Upper lobe of left lung (tissue), 6 donors: ENCODE measurements at places on chromosomes 2 and 18.
A peak's percentile ranks its signal among the peaks of the same experiment; 100 is the strongest.

DNA sequence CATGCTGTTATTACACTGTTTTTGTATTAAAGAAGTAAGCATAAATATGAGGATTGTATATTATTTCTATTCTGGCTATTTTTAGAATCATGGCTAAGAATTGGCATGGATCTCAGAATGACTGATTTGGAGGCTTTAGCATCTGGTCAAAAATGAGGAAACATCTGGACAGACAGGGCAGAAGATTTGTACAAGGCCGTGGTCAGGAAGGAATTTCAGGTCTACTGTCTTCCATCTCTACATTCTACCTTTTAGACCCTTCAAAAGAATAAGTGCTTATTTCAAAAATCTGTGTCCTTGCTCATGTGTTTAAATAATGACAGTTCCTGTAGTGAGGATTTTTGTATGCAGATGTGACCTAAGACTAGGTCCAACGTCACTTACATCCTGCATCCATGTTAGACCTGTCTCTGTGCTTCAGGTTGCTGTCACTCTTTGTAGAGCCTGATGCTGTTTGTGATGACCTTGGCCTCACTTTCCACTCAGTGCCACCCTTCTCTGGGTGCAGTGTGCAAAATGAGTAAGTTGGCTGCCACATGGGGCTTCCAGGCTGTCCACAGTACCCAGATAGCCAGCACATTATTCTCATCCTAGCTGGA lies 54.7 kb upstream of the B3GNT2 start:
- peaks cover 7% of the 10 kb centered on the region for H3K4me1 ChIP-seq
- H3K27ac ChIP-seq = no peak overlapping the region
- H3K4me3 ChIP-seq = no peak overlapping the region
- DNase-seq = no peak
- no peaks in the 10 kb centered on the region for H3K36me3 ChIP-seq
- no peaks in the 10 kb centered on the region for H3K27me3 ChIP-seq

- peaks cover 13% of the 10 kb centered on the region for H3K4me1 ChIP-seq
- no peaks in the 10 kb centered on the region for H3K27me3 ChIP-seq
- no peak overlapping the region for H3K4me3 ChIP-seq
- H3K36me3 ChIP-seq = peaks cover 6% of the 10 kb centered on the region
Observed at GRCh38 chr18:76459687-76460350, 35.2 kb downstream of the ZNF516 start.

GRCh38 chr2:23445450-23445868 lies 60.5 kb downstream of the KLHL29 start:
- no peaks in the 10 kb centered on the region for H3K4me1 ChIP-seq
- no peak overlapping the region for H3K27ac ChIP-seq
- H3K27me3 ChIP-seq = no peaks in the 10 kb centered on the region
- H3K4me3 ChIP-seq = no peak overlapping the region
- H3K36me3 ChIP-seq = no peaks in the 10 kb centered on the region
- DNase-seq = no peak

GRCh38 chr2:65096948-65097347 lies 33.0 kb downstream of the RAB1A start:
- no peaks in the 10 kb centered on the region for H3K27me3 ChIP-seq
- no peak overlapping the region for H3K27ac ChIP-seq
- DNase-seq = no peak
- no peak overlapping the region for H3K4me3 ChIP-seq

- no peaks in the 10 kb centered on the region for H3K4me1 ChIP-seq
- no peaks in the 10 kb centered on the region for H3K36me3 ChIP-seq
- DNase-seq = peak; percentile 10
- no peak overlapping the region for H3K27ac ChIP-seq
- H3K4me3 ChIP-seq = no peak overlapping the region
Observed at GRCh38 chr18:56929886-56930285, 217.0 kb upstream of the BOD1L2 start.

GRCh38 chr2:156329927-156330726 lies 2.4 kb downstream of the NR4A2 start:
- no peak overlapping the region for H3K4me3 ChIP-seq
- H3K27me3 ChIP-seq = no peaks in the 10 kb centered on the region
- H3K36me3 ChIP-seq = peaks cover 25% of the 10 kb centered on the region
- H3K27ac ChIP-seq = no peak overlapping the region
- peaks cover 6% of the 10 kb centered on the region for H3K4me1 ChIP-seq

DNA sequence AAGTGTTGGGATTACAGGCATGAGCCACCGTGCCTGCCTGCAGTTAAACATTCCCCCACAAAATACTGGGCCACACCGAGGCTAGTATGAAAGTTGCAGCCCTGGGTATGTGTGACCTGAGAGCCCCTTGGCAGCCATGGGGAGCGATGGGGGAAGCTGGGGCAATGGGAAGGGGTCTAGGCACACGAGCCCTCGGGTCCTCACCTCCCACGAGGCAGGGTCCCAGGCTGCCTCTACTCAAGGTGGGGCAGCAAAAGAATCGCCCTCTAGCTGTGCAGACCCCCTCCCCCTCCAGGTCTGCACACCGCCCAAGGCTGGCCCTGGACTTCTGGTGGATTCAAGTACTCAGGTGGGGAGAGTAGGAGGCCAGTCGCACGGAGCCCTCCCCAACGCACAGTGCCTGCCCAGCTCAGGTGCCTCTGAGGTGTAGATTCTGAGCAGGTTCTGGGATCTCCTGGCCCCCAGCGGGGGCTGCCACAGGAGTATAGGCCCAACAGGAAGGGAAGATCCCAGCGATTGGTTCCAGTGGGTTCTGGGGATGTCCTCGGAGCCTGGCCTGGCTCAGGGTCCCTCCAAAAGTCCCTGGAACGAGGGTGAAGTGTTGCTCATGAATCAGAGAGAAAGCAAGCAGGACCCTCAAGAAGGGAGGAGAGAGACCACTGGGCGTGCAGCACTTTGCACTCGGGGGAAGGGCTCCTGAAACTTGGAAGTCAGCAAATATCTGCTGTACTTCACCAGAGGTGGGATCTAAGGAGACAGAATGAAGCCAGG lies 2.6 kb downstream of the GPR35 start:
- no peaks in the 10 kb centered on the region for H3K36me3 ChIP-seq
- H3K4me3 ChIP-seq = no peak overlapping the region
- no peaks in the 10 kb centered on the region for H3K27me3 ChIP-seq
- DNase-seq = no peak
- no peaks in the 10 kb centered on the region for H3K4me1 ChIP-seq
- no peak overlapping the region for H3K27ac ChIP-seq

- H3K36me3 ChIP-seq = no peaks in the 10 kb centered on the region
- peak overlapping the region; percentile 37 for H3K27ac ChIP-seq
- DNase-seq = no peak
- H3K27me3 ChIP-seq = no peaks in the 10 kb centered on the region
Observed at GRCh38 chr18:77160515-77160914, 27.9 kb upstream of the MBP start.

DNA sequence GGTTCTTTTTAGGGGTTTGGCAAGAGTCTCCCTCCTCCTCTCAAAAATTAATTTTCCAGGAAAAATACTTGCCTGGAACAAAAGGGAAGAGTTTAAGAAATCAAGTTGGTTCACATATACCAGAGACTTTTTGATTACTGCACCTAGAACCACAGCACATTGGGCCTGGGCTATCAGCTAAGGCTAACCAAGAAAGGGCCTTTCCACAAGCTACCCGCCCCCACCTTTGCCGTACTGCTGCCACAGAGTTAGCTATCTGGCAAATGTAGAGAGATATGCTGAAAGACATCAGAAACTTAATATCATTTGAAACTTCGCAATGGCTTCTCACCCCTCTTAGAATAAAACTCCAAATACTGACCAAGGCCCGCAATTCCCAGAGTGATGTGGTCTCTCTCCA lies 76.9 kb downstream of the AAK1 start:
- H3K4me3 ChIP-seq = no peak overlapping the region
- H3K27me3 ChIP-seq = no peaks in the 10 kb centered on the region
- H3K27ac ChIP-seq = no peak overlapping the region
- H3K36me3 ChIP-seq = no peaks in the 10 kb centered on the region
- no peak for DNase-seq

- DNase-seq = no peak
- no peak overlapping the region for H3K27ac ChIP-seq
- H3K4me1 ChIP-seq = no peaks in the 10 kb centered on the region
- no peaks in the 10 kb centered on the region for H3K27me3 ChIP-seq
Observed at GRCh38 chr18:1048032-1048431, 143.4 kb downstream of the ADCYAP1 start.

DNA sequence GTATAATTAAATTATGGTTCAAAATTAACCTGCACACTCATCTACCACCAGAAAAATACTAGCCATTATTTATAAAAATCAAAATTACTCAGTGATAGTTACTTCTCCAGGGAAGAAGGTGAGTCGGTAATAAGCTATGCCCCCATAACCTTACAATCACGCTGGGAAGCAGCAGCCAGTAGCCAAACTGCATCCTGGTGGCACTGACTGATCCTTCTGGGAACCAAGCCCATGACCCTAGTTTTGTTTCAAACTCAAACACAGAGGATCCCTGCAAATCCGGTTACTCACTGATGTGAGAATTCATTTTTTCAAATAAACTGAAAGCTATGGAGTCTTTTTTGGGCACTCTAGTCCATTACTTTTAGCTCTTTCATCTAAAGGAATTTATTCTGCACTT lies 88.2 kb upstream of the VWC2L start:
- no peaks in the 10 kb centered on the region for H3K27me3 ChIP-seq
- H3K4me3 ChIP-seq = no peak overlapping the region
- no peak overlapping the region for H3K27ac ChIP-seq
- no peak for DNase-seq

GRCh38 chr2:123961576-123961975 lies 63.5 kb upstream of the CNTNAP5 start:
- no peak overlapping the region for H3K27ac ChIP-seq
- H3K4me3 ChIP-seq = no peak overlapping the region
- DNase-seq = no peak
- H3K27me3 ChIP-seq = no peaks in the 10 kb centered on the region
- H3K36me3 ChIP-seq = no peaks in the 10 kb centered on the region

DNA sequence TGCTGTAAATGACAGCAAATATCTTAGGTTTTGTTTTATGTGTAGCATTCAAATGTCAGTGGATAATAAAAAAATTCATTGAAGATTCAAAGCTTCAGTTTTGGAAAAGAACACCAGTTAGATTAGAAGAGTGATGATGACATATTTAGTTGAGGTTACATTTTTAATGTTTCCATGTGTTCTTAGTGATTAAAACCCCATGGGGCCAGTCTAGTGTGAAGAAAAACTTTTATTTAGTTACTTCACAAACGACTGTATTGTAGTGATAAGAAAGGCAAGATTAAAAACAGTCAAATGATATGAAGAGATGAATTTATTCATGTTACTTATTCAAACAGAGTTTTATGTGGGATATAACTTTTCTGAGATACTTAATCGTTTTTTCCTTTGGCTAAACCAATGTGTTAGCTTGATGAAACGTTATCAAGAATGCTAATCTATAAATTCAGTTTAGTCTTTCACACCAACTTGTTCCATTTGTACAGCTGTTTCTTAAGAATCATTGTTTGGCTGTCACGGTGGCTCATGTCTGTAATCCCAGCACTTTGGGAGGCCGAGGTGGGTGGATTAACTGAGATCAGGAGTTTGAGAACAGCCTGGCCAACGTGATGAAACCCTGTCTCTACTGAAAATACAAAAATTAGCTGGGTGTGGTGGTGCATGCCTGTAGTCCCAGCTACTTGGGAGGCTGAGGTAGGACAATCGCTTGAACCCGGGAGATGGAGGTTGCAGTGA lies 11.6 kb downstream of the BMPR2 start:
- H3K4me1 ChIP-seq = no peaks in the 10 kb centered on the region
- no peak for DNase-seq
- no peaks in the 10 kb centered on the region for H3K27me3 ChIP-seq
- H3K4me3 ChIP-seq = no peak overlapping the region
- no peak overlapping the region for H3K27ac ChIP-seq

DNA sequence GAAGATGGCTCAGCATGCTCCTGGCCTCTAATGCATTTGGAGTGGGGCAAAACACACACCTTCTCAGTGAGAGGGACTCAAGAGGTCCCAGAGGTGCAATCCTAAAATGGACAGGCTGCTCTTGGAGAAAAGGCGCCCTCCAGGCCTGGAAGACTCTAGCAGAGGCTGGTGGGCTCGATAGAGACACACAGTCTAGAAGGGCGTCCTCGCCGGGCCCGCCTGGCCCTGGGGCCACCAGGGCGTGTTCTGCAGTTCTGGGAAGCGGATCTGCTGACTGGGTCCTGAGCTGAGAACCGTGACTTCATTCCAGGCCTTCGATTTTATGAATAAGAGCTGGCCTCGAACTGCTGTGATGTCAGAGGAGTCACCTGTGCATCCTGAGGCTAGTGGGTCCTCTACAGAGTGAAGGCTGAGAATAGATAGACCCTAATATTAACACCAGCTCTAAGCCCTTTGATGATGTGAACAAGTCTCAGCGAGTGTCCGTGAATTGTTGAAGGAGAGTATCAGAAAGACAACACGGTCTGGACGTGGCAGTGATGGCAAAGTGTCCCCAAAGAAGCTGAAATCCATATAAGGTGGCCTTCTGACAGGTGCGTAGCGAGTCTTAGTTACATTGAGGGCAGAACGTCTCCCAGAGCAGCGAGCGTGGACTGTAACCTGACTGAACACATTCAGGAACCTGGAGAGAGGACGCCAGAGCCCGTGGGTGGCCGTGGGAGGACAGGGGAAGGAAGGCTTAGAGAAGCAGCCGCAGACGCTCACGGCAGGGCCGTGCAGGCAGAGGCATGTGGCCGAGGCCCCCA lies 136.9 kb downstream of the PTGR3 start:
- H3K4me1 ChIP-seq = peaks cover 16% of the 10 kb centered on the region
- no peaks in the 10 kb centered on the region for H3K36me3 ChIP-seq
- H3K4me3 ChIP-seq = no peak overlapping the region
- DNase-seq = no peak

- no peaks in the 10 kb centered on the region for H3K27me3 ChIP-seq
- DNase-seq = peak; percentile 92
- peak overlapping the region; percentile 90 for H3K4me3 ChIP-seq
- H3K36me3 ChIP-seq = no peaks in the 10 kb centered on the region
Observed at GRCh38 chr2:70086278-70086837, 919 bp upstream of the PCBP1 start.

GRCh38 chr2:180411661-180412060 lies 404.6 kb upstream of the CWC22 start:
- no peak for DNase-seq
- no peaks in the 10 kb centered on the region for H3K36me3 ChIP-seq
- H3K4me3 ChIP-seq = no peak overlapping the region
- no peaks in the 10 kb centered on the region for H3K4me1 ChIP-seq
- H3K27ac ChIP-seq = no peak overlapping the region

DNA sequence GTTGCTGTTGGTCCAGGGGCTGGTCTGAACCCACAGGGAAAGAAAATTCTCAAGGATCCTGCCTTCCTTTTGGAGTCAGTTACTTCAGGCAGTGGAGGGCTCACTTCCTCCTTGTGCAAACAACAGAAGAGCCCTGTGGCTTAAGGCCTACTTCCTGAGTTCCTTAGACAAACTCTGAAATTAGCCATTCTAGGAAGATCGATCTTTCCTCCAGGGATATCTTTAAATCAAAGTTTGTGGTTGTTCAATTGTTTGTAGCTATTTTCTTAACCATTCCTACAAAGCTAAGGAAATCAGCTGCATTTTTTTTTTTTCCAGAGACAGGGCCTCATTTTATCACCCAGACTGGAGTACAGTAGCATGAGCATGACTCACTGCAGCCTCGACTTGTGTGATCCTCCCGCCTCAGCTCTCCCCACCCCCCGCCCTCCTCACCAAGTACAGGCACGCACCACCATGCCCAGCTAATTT lies 156.0 kb downstream of the TANC1 start:
- H3K4me1 ChIP-seq = peaks cover 17% of the 10 kb centered on the region
- no peaks in the 10 kb centered on the region for H3K36me3 ChIP-seq
- no peaks in the 10 kb centered on the region for H3K27me3 ChIP-seq

GRCh38 chr18:75400366-75400765 lies 27.1 kb downstream of the SMIM21 start:
- no peaks in the 10 kb centered on the region for H3K36me3 ChIP-seq
- DNase-seq = no peak
- no peak overlapping the region for H3K27ac ChIP-seq
- no peak overlapping the region for H3K4me3 ChIP-seq
- no peaks in the 10 kb centered on the region for H3K27me3 ChIP-seq
- no peaks in the 10 kb centered on the region for H3K4me1 ChIP-seq
